Left lung (tissue), 14 donors: ENCODE measurements at places on chromosomes 6 and 20.
A peak's percentile ranks its signal among the peaks of the same experiment; 100 is the strongest.

DNA sequence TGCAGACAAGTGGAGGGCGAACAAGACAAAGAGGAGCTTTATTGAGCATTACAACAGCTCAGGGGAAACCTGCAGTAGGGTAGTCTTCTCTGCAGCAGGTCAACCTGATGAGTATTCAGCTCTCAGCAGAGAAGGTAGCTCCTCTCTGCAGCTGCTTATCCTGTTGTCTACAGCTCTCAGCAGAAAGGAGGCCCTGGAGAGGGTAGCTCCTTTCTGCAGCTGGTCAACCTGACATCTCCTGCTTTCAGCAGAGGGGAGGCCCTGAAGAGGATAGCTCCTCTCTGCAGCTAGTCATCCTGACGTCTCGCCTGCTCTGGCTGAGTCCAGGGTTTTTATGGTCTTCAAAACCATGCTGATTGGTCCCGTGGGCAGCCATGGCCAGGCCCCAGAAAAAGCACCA lies 113.6 kb downstream of the CD24 start:
- DNase-seq, result no peak

- no peak for DNase-seq
Measured at GRCh38 chr6:43189776-43190304, 7.8 kb downstream of the CUL9 start.

DNA sequence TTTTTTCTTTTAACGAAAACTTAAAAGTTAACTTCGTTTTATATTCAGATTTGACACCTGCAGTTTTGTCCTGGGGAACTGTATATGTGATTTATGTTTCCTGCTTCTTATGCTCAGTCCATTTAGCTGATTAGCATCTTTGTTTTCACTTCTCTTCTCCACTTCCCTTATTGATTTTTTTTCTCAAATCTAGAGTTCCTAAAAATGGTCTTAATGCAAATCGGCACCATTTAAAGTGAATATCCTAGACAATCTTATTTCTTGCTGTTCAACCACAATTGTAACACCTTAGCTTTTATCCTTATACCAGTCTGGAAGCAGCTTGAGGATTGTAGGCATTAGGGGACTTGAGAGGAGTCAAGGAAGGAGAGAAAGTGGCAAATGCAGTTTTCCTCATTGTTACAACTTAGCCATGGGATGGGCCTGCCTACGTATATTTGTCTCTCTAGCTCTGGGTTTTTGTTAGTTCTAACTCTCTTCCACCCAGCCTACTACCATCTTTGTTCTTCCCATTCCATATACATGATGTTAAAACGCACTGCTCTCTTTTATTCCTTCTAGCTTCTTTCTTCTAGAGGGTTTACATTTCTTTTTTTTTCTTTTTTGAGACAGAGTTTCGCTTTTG lies 8.5 kb downstream of the QRSL1 start:
- DNase-seq, result no peak

GRCh38 chr6:80331974-80332373 lies 225.5 kb downstream of the BCKDHB start:
- no peak for DNase-seq

DNA sequence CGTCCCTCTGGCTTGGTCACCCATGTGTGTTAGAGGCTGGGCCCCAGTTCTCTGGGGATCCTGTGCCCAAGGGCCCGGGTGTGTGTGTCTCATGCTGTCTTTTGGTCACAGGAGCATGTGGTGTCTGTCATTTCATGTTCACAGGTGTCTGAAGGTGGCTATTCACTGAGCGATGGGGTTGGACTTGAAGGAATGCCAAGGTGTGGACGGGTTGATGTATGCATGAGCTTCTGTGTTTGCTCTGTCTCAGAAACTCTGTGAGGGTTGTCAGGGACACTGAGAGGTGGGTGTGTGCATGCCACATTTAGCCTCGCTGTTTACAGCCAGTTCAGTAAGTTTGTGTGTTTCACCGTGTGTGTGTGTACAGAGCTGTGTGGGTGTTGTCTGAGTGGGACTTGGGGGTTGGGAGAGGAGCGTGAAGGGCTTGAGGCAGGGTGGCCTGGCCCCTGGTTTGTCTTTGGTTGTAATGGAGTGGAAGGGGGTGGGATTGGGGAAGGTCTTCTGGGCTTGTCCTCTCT lies 1.2 kb downstream of the DDR1 start:
- peak; percentile 58 for DNase-seq

- no peak for DNase-seq
Measured at GRCh38 chr6:20918868-20919267, 384.6 kb downstream of the CDKAL1 start.

DNA sequence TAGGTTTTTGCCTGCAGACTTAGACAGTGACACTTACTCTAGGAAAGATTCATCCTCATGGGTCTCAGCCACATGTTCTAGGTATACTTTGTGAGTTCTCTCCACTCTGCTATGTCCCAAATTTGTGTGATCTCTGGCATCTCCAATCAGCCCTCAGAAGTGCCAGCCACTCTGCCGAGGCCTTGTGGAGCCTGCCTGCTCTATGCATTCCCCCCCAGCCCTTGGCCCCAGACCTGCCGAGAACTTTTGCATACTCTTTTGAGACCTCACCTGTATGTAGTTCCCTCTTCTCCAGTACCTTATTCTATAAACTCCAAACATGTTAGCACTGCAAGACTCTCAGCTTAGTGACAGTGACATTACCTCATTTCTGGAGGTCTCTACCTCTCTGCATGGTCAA lies 2170.5 kb upstream of the DEFB115 start:
- DNase-seq, result no peak

GRCh38 chr6:143545165-143545564 lies 33.6 kb upstream of the FUCA2 start:
- no peak for DNase-seq

DNA sequence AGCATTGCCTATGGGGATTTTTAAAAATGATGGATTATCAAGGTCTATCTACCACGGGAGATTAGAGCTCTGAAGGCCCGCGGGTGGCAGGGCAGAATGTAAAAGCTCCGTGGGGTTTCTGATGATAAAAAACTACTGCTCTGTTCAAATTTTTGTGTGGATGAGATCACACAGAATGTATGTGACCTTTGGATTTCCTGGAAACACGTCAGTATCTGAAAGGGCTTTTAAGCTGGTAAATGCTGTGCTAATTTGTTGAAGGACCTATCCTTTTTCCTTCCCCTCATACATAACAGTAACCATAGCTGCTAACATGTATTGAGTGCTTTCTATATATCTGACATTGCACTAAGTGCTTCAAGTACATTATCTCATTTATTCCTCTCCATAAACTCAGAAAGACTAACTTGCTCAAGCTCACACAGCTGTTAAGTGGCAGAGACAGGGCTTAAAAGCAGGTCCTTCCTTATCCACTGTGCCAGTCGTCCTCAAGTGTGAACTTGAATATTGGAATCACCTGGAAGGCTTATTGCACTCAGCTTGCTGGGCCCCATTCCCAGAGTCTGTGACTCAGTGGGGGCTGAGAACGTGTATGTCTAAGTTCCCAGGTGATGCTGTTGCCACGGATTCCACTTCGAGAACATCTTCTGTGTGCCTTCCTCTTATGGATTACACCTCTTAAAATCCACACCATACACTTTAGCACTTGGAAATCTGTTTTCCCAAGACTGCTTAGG lies 1.9 kb upstream of the TMEM242 start:
- no peak for DNase-seq

DNA sequence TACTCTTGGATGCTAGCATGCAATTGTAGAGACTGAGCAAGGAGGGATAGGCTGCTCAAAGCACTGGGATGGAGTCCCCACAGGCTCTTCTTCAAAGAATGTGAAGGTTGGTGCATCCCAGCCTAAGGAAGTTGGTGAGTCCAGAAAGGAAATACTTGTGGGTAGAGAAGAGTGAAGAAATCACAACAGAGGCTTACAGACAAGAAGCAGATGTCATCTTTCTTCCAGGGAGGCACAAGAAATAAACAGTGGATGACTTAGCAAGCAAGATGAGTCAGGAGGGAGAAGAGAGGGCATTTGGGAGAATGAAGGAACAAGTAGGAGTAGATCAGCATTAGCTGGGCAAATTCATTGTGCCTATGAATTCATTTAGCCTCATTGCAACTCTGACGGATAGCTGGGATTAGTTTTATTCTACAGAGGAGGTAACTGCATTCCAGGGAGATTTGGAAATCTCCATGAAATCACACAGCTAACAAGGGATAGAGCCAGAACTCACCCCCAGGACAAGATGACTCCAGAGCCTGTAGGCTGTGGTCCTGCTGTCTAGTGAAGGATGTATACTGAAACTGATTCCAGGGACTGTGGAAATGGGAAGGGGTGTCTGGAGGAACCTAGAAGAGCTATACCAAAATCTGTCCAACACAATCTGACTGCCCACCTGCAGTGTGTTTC lies 125.8 kb upstream of the SPTLC3 start:
- no peak for DNase-seq

DNA sequence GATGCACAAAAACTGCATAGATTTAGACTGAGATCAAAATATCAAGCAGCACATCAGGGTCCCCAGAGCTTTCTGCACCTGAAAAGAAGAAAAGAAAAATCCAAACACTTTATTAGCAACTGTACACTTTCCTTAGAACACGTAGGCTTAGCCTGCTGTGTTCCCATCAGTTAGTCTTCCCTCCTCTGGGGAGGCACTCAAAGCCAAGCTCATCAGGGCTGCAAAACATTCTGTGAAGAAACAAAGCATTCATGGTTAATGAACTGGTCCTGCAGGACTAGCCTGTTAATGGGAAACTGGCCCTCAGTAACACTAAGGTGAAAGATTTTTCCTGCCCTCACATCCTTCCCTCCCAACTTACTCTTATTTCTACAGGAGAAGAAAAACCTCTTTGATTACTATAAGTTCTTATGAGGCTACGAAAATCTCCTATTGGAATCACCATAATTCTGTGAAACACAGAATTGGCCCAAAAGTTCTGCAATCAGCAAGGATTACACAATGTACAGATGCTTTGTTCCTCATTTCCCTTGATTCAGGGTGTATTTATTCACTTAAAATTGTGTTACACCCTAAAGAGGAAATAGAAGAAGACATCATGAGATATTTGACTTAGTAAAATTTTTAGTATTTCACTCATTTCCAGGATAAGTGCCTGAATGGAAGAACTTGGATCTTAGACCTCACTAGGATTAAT lies 901.0 kb upstream of the MAP3K7 start:
- DNase-seq, result no peak

- no peak for DNase-seq
Measured at GRCh38 chr6:168216751-168217191, 102.8 kb downstream of the DACT2 start.

DNA sequence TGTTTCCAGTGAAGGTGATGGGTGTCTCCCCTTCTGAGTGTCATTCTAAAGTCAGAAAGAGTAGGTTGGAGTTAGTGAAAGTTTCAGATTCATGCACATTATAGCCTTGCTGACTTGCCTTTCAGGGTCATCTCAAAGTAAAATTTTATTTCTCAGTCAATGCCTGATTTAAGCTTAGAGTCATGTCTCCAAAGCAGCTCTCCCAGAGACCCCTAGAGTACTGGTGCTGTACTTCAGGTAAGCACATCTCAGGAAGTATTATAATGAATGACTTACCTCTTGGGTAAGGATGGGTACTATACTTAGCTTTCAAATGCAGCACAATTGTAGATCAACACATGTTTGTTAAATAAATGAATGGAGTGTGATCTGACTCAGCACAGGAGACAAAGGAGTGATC lies 116.0 kb downstream of the TBX18 start:
- no peak for DNase-seq

DNA sequence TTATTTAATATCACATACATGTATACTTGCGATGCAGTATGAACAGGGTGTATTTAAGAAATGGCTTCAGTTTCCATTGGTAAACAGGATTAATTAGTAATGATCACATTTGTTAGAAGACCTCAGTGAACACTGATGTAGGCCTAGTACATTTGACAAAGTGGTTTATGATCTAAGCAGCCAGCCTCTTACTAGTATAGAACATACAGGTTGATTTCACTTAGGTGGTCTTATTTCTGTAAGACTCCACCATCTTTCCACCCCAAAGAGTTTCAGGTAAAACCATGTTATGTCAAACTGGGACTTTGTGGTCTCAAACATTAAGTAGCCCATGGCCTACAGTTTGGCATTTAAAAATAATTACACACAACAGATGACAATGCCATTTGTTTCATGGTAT lies 20.2 kb upstream of the MRPS10 start:
- no peak for DNase-seq

DNA sequence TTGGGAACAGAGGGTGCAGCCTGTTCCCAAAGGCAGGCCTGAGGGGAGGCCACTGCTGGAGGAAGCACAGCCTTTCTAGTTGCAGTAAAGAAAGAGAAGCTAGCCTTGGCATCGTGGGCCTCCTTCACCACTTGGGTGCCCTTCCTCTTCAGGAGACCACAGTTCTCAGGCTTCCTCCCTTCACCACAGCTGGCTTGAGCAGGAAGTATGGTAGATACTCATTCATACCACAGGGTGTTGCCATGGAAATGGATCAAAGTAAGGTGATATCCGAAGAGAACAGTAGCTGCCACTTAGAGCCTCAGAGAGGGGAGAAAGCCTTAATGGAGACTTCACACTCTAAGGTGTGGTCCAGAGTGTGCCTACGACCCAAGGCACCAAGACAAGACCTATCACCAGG lies 120.4 kb upstream of the RIPOR2 start:
- peak; percentile 48 for DNase-seq

GRCh38 chr6:56938649-56939191 lies 16.2 kb upstream of the BEND6 start:
- no peak for DNase-seq
